Esophagus muscularis mucosa (tissue), 4 donors: ENCODE measurements at places on chromosomes 11 and 22.

DNA sequence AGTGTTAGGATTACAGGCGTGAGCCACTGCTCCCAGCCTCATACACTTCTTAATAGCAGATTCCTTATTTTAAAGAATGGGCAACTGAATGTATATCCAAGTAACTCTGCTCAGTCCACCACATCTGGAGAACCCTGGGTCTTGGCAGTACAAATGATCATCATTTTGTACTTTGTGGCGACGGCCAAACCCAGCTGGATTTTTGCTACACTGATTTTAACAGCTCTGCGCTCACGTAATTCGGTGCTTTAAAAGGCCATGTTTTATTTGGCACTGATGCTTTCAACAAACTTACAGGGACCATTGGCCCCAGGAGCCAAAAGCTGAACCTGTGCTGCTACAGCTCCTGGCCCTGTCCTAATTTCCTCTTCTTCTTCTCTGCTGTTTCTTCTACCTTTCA lies 60.8 kb upstream of the PDE3B start:
- peak; percentile 60 for DNase-seq

DNA sequence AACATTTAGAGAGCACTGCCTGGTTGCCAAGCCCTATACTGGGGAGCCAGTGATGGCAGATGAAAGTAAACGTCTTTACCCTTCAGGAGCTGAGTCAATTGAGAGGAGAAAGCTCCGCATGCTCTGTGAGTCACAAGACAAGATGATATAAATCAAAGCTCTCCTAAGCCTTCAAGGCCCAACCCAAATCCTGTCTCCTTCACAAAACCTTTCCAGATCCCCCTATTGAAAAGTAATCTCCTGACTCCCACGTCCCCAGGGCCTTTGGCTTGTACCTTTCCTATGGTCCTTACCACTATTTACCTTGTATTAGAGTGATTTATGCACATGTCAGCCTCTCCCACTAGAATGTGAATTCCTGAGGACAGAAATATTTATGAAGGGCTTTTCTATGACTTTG lies 230.1 kb upstream of the TENM4 start:
- DNase-seq: no peak

GRCh38 chr22:47858773-47859306 lies 1096.4 kb downstream of the TBC1D22A start:
- no peak for DNase-seq

DNA sequence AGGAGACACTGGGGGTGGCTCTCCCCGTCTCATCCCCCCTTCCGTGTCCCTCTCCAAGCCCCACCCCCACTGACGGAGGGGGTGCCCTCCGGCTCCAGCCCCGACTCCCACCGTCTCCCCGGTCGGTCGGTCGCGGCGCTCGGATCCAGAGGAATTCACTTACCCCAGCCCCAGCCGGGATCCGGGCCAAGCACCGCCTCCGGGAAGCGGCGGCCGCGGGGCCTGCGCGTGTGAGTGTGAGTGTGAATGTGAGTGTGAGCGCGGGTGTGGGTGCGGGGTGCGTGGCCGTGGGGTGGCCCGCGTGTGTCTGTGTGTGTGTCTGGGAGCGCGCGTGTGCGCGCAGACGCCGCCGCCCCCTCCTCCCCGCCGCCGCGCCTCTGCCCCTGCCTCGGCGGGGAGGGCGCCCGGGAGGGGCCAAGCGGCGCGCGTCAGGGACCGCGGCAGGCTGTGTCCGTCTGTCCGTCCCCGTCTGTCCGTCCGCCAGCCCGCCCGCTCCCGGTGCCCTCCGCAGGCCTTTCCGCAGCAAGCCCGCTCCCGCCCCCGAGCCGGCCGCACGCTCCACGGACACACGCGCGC lies at the start of gene ELFN2:
Gene ELFN2 (minus strand): TSS at position 345 of the 576 bp plus-strand sequence. CDS start 51,945 bp downstream, outside the sequence.
- DNase-seq: no peak
